Activated T-helper 1 cell treated with anti-CD3 and anti-CD28 coated beads, Interleukin-12 subunit alpha, Interleukin-12 subunit beta, Interleukin-2, Interleukin-4 antibody, amounts not matched to agents 30 ng/mL and 10 ng/mL and 1 ng/mL, durations not matched to agents 14 hours and 24 hours and 36 hours (primary cell): ENCODE measurements at places on chromosomes 12 and 14.

GRCh38 chr12:110590806-110591326 is 7.7 kb upstream of the PPTC7 start:
- peak; percentile 24 for DNase-seq

DNA sequence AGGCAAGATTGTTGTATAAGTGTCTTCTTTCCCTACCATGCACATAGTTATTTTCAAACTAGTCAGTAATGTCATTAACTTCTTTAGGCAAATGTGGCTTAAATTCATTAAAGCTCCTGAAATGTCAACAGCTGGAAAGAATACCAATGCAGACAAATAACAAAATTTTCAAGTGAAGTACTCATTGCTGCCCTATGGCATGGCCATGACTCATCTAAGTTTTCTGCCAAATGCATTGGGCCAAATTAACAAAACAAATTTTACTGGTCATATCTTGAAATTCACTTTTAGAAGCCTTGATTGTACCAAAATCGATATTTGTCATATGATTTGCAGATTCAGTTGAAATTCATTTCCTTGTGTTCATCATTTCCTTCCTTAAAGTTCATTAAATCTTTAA is 915.9 kb downstream of the SLC6A15 start:
- no peak for DNase-seq

- DNase-seq, result no peak
Observed at GRCh38 chr12:70354787-70355186, 11.3 kb upstream of the KCNMB4 start.

DNA sequence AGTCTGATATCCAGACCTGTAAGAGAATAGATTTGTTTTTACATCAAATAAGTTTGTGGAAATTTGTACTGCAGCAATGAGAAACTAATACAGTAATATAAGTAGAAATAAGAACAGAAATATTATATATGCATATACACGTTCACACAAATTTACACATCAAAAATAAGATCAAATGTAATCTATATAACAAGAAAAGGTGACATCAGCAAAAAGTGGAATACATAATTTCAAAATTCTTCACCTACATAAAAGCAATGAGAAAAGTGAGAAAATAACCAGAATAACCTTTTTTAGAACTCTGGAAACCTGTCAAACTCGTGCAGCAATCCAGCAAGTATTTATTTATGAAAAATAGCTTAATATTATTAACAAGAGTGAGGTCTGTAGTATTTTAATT is 1124.6 kb upstream of the ATXN7L3B start:
- no peak for DNase-seq

GRCh38 chr12:123457980-123458779 is at the start of gene SNRNP35:
Gene SNRNP35, plus strand, starts transcription at chr12:123458139. Its CDS starts 7,402 bp downstream, at chr12:123465541.
- DNase-seq, result peak; percentile 79

GRCh38 chr14:69749956-69750355 is 17.0 kb upstream of the SRSF5 start:
- no peak for DNase-seq

GRCh38 chr14:55239320-55239719 is 31.9 kb upstream of the FBXO34 start:
- DNase-seq, result no peak

GRCh38 chr12:3973269-3973884 is 100.2 kb upstream of the PARP11 start:
- DNase-seq, result no peak
